ENCODE measurements at places on chromosomes 2 and 18.

DNA sequence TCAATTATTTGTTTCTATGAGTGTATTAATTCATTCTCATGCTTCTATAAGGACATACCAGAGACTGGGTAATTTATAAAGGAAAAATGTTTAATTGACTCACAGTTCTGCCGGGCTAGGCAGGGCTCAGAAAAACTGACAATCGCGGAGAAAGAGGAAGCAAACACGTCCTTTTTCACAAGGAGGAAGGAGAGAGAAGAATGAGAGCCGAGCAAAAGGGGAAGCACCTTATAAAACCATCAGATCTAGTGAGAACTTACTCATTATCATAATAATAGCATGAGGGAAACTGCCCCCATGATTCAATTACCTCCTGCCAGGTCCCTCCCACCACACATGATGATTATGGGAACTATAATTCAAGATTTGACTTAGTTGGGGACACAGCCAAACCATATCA, 294.0 kb downstream of the DSC3 start:
- no peak for DNase-seq

- no peak for DNase-seq
Observed at GRCh38 chr2:150812664-150813367, 325.3 kb upstream of the RND3 start.

DNA sequence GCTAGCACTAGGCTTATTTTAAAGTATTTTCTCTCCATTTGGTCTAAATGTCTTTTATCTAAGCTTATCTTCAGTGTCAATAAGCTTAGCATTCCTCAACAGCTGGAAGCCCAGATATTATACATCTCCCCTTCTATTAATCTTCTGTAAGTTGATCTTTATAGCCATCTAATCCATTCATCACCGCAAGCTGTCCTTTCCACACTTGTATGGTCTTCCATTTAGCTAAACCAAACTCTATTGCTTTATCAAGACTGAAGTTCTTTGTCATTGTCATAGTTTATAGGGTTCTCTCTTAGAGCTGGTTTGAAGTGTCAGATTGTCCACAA, 101.3 kb upstream of the GPR45 start:
- DNase-seq = no peak

- DNase-seq = no peak
Observed at GRCh38 chr2:3141696-3142095, 235.9 kb downstream of the EIPR1 start.

DNA sequence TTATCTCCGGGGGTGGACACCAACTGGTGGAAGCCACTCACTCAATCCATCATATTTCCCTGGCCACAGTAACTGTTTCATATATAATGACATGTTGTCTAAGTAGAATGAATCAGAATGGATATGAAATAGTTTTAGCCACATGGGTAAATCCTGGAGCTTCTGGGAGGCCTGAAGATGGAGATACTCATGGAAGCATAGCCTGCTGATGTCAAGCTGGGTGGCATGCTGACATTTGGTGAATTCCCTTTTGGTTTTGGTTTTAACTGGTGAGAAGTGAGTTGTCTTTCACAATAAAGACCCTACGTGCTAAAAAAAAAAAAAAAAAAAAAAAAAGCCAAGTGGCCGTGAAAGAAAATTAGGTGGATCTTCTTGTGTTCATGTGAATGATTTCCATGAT, 105.3 kb upstream of the ITGA6 start:
- DNase-seq = no peak

DNA sequence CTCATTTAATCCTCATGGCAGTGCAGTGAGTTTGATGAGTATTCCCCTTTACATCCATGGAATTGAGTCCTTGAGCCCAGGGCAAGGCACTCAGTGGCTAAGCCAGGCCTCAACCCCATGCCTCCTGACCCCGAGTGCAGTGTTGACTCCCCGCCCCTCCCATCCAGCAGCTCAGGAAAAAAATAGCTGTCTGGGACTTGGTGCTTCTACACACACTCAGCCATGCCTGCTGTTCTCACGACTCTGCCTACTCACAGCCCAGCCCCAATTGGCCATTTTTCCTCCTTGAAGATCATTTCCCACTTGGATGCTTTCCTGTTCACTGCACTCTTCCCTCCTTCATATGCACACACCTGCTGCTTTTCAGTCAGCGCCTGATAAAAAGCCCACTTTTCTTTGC, 8.8 kb downstream of the FOSL2 start:
- no peak for DNase-seq

DNA sequence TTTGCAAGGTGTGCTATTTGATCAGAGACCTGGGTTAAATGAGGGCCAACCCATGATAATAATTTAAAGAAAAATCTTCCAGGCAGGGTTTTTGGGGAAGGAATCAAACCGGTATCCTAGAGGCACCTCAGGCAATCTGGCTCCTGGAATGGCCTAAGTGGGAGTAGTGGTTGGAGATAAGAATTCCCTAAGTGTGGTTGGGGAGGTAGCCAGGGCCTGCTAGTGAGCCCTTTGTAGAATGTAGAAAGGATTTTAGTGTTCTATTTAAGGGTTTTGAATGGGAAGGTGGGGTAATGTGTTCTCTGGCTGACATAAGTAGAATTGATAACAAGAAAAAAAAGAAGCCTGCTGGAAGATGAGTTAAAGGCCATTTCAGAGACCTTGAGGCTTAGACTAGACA, 422.2 kb downstream of the XIRP2 start:
- DNase-seq = no peak

- peak; percentile 81 for DNase-seq
Observed at GRCh38 chr2:106107509-106108131, 86.5 kb downstream of the UXS1 start.

DNA sequence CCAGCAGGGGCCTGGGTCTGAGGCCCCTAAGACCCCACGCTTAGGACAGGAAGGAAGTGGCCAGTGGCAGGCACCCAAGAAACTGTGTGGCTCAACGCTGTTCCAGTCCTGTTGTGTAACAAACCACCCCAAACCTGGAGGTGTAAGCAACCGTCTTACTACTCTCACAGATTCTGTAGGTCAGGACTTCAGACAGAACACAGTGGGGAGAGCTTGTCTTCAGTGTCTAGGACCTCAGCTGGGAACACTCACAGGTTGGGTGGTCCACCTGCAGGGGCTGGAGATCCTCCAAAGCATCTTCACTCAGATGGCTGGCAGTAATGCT, 123.0 kb downstream of the KLHL29 start:
- DNase-seq = no peak

All from hepatic stellate cell (primary cell).